ENCODE measurements at places on chromosomes 1 and 21.
A peak's percentile ranks its signal among the peaks of the same experiment; 100 is the strongest.

- H3K4me3 ChIP-seq, result no peak overlapping the region
- DNase-seq, result peak; percentile 95
- no peak overlapping the region for H3K27ac ChIP-seq
- H3K36me3 ChIP-seq, result no peaks in the 10 kb centered on the region
- no peaks in the 10 kb centered on the region for H3K4me1 ChIP-seq
These were observed 55.8 kb downstream of the RNF187 start for GRCh38 chr1:228542981-228543380.

GRCh38 chr1:112533029-112533428 is 24.3 kb downstream of the WNT2B start:
- H3K27me3 ChIP-seq, result no peaks in the 10 kb centered on the region
- H3K4me1 ChIP-seq, result no peaks in the 10 kb centered on the region
- no peak for DNase-seq
- H3K36me3 ChIP-seq, result no peaks in the 10 kb centered on the region
- no peak overlapping the region for H3K27ac ChIP-seq
- no peak overlapping the region for H3K4me3 ChIP-seq

- no peaks in the 10 kb centered on the region for H3K27me3 ChIP-seq
- peaks cover 21% of the 10 kb centered on the region for H3K36me3 ChIP-seq
- no peak for DNase-seq
- peaks cover 10% of the 10 kb centered on the region for H3K4me1 ChIP-seq
- H3K4me3 ChIP-seq, result no peak overlapping the region
These were observed 72.7 kb downstream of the CAPZB start for GRCh38 chr1:19412654-19413053.

- no peaks in the 10 kb centered on the region for H3K36me3 ChIP-seq
- H3K4me1 ChIP-seq, result no peaks in the 10 kb centered on the region
- peak overlapping the region; percentile 97 for H3K4me3 ChIP-seq
- no peaks in the 10 kb centered on the region for H3K27me3 ChIP-seq
These were observed 1.5 kb downstream of the CSDE1 start for GRCh38 chr1:114756009-114756892.

DNA sequence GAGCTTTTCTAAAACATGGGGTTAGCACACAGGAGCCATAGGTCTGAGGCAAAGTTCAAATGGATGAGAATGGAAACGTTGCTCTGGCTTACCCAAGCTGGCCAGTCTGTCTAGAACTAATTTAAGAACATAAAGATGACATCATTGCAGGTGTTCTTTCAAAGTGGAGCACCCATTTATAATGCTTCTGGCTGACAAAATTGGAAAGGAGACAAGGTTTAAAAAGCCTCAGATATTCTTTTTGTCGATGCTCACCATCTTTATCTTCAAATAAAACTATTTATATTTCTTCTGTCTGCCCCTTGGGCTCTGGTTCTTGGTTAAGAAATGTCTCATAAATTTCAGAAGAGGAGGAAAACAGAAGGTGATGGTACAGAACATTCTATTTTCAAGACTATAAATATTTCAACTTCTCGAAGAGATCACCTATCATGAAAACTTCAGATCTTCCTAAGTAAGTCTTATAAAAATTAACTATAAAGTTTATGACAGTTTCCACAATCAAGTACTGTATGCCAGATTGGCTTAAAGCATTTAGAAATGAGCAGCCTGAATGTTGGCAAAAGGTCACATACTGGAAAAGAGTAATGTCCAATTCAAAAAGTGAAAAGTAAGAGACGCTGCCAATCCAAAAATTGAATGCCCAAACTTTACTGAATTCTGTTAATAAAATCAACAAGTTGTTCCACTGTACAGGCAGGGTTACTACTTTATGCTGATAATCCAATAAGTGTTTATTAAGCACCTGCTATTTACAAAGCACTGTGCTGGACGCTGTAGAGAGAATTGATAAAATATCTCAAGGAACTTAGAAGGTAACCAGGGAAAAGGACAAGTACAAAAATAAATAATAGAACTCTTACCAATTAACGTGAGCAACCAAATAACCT is 92.0 kb downstream of the ETS2 start:
- H3K36me3 ChIP-seq, result no peaks in the 10 kb centered on the region
- no peaks in the 10 kb centered on the region for H3K4me1 ChIP-seq
- no peak overlapping the region for H3K27ac ChIP-seq
- H3K4me3 ChIP-seq, result no peak overlapping the region

GRCh38 chr1:31877544-31877943 is 60.6 kb downstream of the PTP4A2 start:
- no peak overlapping the region for H3K4me3 ChIP-seq
- no peak overlapping the region for H3K27ac ChIP-seq
- no peaks in the 10 kb centered on the region for H3K4me1 ChIP-seq
- no peaks in the 10 kb centered on the region for H3K36me3 ChIP-seq

DNA sequence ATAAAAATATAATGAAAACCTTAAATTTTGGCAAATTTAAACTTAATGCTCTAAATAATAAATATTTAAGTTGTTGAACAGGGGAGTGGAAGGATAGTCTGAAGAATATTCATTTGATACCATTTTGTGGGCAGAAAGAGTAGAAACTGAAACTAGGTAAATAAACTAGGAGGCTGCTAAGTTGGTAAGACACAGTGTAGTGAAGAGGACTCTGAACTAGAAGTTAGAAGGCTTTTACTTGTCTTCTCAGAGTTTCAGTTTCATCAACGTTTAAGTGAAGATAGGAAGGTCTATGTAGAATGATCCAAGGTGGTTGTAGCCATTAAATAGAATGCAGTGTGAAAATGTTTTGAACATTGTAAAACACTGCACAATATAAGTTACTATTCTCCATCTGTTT is 516.9 kb downstream of the AMY1C start:
- H3K4me3 ChIP-seq, result no peak overlapping the region
- H3K4me1 ChIP-seq, result no peaks in the 10 kb centered on the region
- H3K27ac ChIP-seq, result no peak overlapping the region
- H3K27me3 ChIP-seq, result no peaks in the 10 kb centered on the region
- H3K36me3 ChIP-seq, result no peaks in the 10 kb centered on the region
- no peak for DNase-seq

DNA sequence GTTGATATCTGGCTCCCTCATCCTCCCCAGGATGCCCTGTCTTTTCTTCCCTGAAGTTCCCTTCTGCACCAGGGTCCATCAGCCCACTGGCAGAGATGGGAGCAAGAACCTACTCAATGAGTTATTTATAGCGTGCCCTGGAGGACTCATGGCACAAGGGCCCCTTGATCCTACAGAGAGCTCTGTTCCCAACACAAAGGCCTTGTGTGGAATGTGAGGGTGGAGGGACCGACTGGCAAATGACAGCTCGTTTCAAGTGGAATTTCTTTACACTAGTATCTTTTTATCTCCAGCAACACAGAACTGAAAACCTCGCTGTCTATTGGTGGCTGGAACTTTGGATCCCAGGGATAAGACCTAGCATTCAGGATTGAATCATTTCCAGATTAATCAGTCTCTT is 22.4 kb downstream of the CHI3L2 start:
- H3K27me3 ChIP-seq, result no peaks in the 10 kb centered on the region
- no peak overlapping the region for H3K27ac ChIP-seq
- peaks cover 6% of the 10 kb centered on the region for H3K4me1 ChIP-seq
- H3K36me3 ChIP-seq, result no peaks in the 10 kb centered on the region
- H3K4me3 ChIP-seq, result no peak overlapping the region

Measured in trophoblast cell (in vitro differentiated cells and primary cell).